NCI-H446 treated with DMSO at 0.1 percent for 48 hours (cell line): ENCODE measurements at places on chromosomes 4 and X.

DNA sequence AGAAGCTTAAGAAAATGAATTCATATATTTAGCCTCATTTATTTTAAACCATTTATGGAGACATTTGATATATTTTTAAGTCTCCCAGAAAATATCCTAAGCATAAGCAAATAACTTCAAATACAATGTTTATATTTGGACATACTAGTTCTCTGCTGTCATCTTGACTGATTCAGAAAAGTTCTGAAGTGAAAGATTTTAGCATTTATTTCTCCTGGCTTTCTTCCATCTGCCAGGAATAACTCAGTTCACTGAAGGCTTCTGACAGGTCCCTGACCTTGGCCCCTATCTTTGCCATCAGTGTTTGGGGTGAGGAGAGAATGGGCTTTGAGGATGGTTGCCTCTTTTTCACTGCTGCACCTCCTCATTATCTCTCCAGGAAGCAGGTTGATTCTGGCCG, 115.7 kb downstream of the SLIT2 start:
- no peak for DNase-seq

GRCh38 chr4:52548818-52549570, 110.1 kb downstream of the USP46 start:
- no peak for DNase-seq

GRCh38 chr4:188854436-188854835, 715.2 kb downstream of the TRIML1 start:
- no peak for DNase-seq

- no peak for DNase-seq
Observed at GRCh38 chr4:8204576-8205227, 5.6 kb downstream of the SH3TC1 start.
